ENCODE measurements at places on chromosomes 16 and 17. TPM values are rescaled to one million over a fixed set of nuclear protein-coding genes. Genes with fewer than 3 reads are reported as not detected.

DNA sequence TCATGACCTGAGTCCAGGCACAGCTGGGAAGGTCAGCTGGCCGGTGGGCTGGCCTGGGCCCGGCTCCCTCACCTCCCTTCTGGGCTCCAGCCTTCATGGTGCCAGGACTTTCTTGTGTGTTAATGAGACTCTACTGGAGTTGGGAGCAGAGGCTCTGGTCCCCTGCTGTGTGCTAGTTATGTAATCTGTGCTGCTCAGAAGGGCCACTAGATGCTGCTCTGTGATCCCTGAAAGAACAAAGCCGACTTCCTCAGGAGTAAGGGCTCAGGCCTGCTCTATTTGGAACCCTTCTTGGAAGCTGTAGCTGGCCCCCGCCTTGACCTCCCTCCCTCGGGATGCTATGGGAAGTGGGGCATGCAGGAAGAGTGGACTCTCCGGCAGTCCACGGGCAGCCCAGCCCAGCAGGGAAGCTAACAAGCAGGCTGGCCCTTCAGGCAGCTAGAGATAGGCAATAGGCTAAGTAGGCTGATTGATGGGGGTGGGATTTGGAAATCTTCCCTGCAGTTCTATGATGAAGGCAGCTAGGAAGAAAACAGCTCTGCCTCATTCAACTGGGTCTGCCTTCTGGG lies 3.3 kb upstream of the CDK5R1 start:
- DNase-seq, result no peak

Gene BRIP1
- 6.1 TPM for total RNA-seq

- DNase-seq, result no peak
These were observed 355.1 kb upstream of the MON1B start for GRCh38 chr16:76835779-76836300.

Gene SLC6A4
- not detected for total RNA-seq

Gene SLC47A1
- total RNA-seq, result 1.0 TPM

GRCh38 chr16:48538746-48539484 lies 71.1 kb downstream of the N4BP1 start:
- no peak for DNase-seq

- peak; percentile 74 for DNase-seq
These were observed 42.6 kb upstream of the SKAP1 start for GRCh38 chr17:48472411-48473281.

All from kidney epithelial cell (primary cell).